ENCODE measurements at places on chromosomes 3 and 15.
A peak's percentile ranks its signal among the peaks of the same experiment; 100 is the strongest.

GRCh38 chr3:89306540-89306939 is 199.1 kb downstream of the EPHA3 start:
- H3K36me3 ChIP-seq = no peaks in the 10 kb centered on the region
- H3K27me3 ChIP-seq = no peaks in the 10 kb centered on the region
- H3K4me3 ChIP-seq = no peak overlapping the region
- H3K27ac ChIP-seq = no peak overlapping the region
- H3K4me1 ChIP-seq = no peaks in the 10 kb centered on the region

GRCh38 chr3:97515076-97515475 is 249.5 kb upstream of the ARL6 start:
- no peak for DNase-seq
- no peaks in the 10 kb centered on the region for H3K36me3 ChIP-seq
- no peaks in the 10 kb centered on the region for H3K27me3 ChIP-seq
- no peaks in the 10 kb centered on the region for H3K4me1 ChIP-seq
- H3K27ac ChIP-seq = no peak overlapping the region

DNA sequence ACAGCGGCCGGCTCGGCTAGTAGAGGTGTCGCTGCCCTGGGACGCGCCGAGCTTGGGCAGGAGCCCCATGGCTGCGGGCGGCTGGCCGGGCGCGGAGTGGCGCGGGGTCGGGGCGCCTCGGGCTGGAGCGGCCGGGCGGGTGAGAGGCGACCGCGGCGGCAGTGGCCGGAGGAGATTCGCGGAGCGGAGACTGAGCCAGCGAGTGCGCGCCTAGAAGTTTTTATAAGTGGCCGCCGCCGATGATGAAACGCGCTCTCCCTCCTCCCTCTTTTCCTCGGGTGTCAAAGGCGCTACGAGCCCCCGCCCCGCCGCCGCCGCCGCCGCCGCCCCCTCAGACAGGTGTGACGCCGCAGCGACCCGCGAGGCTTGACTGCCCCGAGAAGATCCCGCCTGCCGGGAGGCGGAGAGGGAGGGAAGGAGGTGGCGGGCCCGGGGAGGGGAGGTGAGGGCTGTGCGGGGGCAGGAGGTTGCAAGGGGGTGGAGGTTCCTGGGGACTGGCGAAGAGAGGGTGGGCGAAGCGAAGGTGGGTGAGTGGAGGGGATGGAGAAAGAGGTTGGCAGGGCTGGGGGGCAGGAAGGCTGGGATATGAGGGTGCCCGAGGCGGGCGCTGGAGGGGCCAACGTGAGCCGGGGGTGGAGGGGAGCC is at the start of gene SLCO2A1:
TSS of gene SLCO2A1 (minus strand) at position 192 of the 645 bp plus-strand sequence. CDS start at position 69, 123 bp downstream.
- no peak for DNase-seq
- no peaks in the 10 kb centered on the region for H3K36me3 ChIP-seq
- peak within 1 kb of the TSS; percentile 62 for H3K4me3 ChIP-seq
- H3K4me1 ChIP-seq = peaks cover 2% of the 10 kb centered on the region
- no peak within 1 kb of the TSS for H3K27ac ChIP-seq

GRCh38 chr15:66039117-66039871 is 170.0 kb downstream of the RAB11A start:
- no peak overlapping the region for H3K27ac ChIP-seq
- no peak for DNase-seq
- peaks cover 16% of the 10 kb centered on the region for H3K27me3 ChIP-seq
- peaks cover 3% of the 10 kb centered on the region for H3K4me1 ChIP-seq

DNA sequence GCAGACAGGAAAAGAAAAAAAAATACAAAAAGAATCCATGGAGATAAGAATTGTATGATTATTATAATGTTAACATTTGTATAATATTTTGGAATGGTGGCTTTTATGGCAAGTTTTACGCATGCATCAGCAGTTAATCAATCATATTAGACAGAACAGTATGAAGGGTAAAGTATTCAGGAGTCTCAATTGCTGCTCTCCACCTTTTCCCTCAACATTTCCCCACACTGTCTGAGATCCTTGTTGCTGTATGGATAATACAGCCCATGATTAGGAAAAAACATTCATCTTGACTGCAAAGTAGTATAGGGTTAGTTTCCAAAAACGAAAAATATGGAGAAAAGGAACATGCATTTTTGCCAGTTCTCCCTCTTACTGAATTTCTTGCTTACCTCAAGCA is 755.3 kb upstream of the ARPP21 start:
- H3K27ac ChIP-seq = no peak overlapping the region
- H3K4me3 ChIP-seq = no peak overlapping the region
- H3K4me1 ChIP-seq = no peaks in the 10 kb centered on the region
- no peak for DNase-seq

DNA sequence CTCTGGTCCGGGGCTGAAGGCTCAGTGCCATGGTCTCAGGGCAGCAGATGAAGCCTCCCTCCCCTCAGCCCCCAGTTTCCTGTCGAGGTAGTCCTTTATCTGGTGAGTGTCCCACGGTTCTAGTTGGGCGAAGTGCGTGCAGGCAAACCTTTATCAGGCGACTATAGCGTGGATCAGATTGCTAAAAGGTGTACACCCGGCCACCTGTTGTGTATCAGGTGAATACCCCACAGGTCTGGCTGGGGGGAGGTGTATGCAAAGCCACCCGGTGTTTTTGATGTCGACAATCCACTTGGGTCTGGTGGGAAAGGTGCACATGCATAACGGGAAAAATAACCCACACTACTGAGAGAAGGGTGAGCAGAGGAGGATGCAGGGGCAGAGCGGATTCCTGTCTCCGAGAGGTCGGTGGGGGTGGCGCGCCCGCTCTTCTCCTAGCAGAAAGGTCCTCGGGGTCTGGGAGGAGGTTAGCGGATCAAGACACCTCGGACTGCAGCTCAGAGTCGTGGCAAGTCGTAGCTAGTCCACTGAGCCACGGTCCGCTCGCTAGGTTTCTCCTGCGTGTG is 507 bp downstream of the SLC12A6 start:
- H3K4me1 ChIP-seq = peaks cover 27% of the 10 kb centered on the region
- peak overlapping the region; percentile 99 for H3K4me3 ChIP-seq
- H3K36me3 ChIP-seq = peaks cover 9% of the 10 kb centered on the region
- peak overlapping the region; percentile 98 for H3K27ac ChIP-seq
- H3K27me3 ChIP-seq = no peaks in the 10 kb centered on the region
- no peak for DNase-seq

GRCh38 chr3:30914696-30915095 is 20.2 kb upstream of the GADL1 start:
- no peak overlapping the region for H3K4me3 ChIP-seq
- H3K36me3 ChIP-seq = no peaks in the 10 kb centered on the region
- H3K27me3 ChIP-seq = peaks cover 5% of the 10 kb centered on the region
- no peaks in the 10 kb centered on the region for H3K4me1 ChIP-seq
- no peak for DNase-seq

- peaks cover 20% of the 10 kb centered on the region for H3K36me3 ChIP-seq
- no peak for DNase-seq
- H3K27ac ChIP-seq = no peak overlapping the region
- H3K4me3 ChIP-seq = no peak overlapping the region
- H3K27me3 ChIP-seq = no peaks in the 10 kb centered on the region
Measured at GRCh38 chr15:43465100-43465499, 27.9 kb downstream of the TP53BP1 start.

Measured in memory B cell (primary cell).